ENCODE measurements at places on chromosomes 2 and 18.

DNA sequence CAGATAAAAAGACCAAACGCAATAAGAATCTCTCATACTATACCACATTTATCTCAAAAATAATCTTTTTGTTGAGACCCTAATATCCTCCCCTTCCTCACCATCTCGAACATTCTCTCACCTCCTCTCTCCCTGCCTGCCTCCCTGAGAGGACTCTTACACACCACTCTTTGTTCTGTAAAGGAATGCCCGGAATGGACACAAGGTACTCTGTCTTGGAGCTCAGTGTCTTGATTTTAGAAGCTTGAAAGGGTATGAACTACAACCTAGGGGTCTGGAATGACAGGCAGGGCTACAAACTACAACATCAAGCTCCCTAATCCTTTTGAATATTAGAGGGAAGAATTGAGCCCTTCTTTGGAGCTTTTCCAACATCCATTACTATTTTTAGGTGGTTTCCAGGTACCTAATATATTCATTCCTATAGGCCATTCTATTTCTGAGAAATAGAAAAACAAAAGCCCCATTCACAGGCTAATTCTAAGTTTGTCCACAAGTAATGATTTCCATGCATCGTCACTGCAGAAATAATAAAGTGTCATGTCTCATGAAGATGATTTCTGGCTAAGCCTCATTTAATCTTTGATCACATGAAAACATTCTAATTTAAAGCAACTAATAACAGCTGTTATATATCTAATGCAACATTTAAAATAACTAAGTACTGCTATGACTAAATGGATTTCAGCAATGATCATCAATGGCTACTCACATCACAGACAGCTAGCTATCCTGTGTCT, 60.6 kb downstream of the LRP2 start:
- DNase-seq: no peak

DNA sequence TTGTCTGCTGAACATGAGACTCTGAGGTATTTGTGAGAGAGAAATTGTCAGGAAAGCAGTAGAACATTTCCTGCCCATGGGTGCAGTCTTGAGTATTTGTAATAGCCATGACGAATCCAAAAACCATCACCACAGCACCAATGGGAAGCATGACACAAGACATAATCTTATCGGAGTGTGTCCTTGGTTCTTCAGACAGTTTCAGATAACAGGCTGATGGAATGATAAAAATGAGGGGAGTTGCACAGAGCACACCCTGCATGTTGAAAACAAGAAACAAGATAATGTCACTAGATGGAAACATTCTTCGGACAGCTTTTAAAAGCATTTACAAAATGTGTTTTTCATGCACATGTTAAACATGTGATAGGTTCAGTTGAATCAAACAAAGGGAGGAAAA, 56.9 kb downstream of the SLC38A11 start:
- no peak for DNase-seq

GRCh38 chr2:205640716-205641115, 41.6 kb upstream of the NRP2 start:
- no peak for DNase-seq

GRCh38 chr2:159066541-159067156, 98.2 kb downstream of the TANC1 start:
- no peak for DNase-seq

GRCh38 chr2:161570424-161571050, 53.7 kb upstream of the SLC4A10 start:
- no peak for DNase-seq

DNA sequence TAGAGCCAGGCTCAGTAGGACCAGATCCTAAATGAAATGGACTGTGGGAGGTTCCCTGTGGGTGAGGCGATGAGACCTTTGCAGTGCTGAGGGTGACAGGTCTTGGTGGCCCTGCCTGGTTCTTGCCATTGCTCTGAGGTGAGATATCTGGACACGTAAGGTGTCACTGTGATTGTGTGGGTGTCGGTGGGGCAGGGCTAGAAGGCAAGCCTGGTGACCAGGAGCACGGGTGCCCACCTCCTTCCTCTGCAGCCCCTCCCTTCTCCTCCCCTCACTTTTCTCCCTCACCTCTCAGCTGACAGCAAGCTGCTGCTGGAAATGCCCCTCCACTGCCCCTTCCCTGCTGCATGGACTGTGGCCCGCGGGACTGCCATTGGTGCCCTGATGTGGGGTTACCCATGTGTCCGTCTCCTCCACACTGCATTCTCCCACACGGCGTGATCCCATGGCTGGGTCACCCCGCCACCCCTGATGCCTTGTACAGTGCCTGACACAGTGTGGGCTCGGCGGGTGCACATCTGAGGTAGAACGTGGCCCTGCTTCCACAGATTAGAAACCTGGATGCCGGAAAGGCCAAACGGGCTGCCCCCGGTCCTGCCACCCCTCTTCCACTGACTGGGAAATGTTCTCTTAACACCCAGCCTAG, 55.6 kb upstream of the FOSL2 start:
- DNase-seq: no peak

- no peak for DNase-seq
Measured at GRCh38 chr2:26442707-26443106, 35.2 kb downstream of the OTOF start.

GRCh38 chr2:14902953-14903352, 270.4 kb downstream of the LRATD1 start:
- no peak for DNase-seq

- DNase-seq: no peak
Measured at GRCh38 chr18:22101731-22102130, 67.7 kb upstream of the GATA6 start.

DNA sequence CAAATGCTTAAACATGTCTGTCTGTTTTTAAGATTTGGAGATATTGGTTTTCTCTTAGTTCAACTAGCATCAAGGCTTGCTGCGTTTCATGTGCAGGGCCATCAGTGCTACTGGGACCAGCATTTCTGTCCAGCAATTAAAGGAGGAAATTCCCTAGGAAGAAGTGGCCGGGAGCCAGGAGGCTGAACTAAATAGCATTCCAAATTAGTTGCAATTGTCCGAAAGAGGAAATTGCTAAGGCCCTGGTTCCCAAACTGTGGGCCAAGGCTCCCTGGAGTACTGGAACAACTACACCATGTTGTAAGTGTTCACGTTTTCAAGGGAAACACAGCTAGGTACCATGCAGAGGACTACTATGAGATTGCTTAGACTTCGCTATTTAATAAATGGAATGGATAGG, 257.9 kb downstream of the PTPRM start:
- DNase-seq: no peak

- DNase-seq: no peak
Measured at GRCh38 chr2:195333869-195334268, 323.2 kb upstream of the SLC39A10 start.

DNA sequence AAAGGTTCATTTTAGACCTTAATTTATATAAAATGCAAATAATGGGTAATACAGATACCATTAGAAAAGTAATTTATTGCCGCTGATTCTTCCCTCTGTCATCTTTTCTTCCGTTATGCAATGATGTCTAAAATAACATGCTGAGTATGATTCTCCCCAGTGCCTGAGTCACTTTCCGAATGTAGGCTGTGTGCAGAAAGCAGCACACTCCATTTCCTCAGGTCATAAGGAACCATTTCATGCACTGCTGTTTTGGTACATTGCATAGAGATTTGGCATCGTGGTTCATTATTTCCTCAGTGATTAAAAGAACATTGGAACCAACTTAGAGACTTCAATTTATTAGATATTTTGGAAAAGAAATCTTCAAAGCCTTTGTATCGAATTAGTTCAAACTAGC, 173.5 kb downstream of the CDH2 start:
- no peak for DNase-seq

DNA sequence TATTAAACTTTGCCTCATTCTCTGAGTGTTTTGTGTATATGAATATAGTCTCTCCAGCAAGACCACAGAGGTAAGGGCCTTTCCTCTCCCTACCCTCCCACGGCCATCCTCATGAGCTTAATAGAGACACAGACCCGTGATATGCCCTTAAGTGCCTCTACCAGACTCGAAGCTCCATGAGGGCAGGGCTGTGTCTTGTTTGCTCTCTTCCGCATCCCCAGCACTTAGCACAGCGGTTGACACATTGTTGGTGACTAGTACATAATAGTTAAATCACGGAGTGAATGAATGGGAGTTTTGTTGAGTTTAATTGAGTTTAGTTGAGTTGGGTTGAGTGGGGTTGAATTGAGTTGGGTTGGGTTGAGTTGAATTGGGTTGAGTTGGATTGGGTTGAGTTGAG, 122.3 kb downstream of the ZFP36L2 start:
- no peak for DNase-seq

- no peak for DNase-seq
Measured at GRCh38 chr2:70990216-70990615, 4.5 kb downstream of the TEX261 start.
